ENCODE measurements at places on chromosomes 4 and X. TPM values are rescaled to one million over a fixed set of nuclear protein-coding genes. Genes with fewer than 3 reads are reported as not detected.

The HMGB3 gene
- polyA plus RNA-seq = 12.2 TPM

The WDR17 gene
- 1.1 TPM for polyA plus RNA-seq

The GAGE12J gene
- not detected for polyA plus RNA-seq

The BTC gene
- not detected for polyA plus RNA-seq

The DMRTC1 gene
- not detected for polyA plus RNA-seq

The HELQ gene
- polyA plus RNA-seq = 7.2 TPM

The DCLK2 gene
- polyA plus RNA-seq = 10.1 TPM

- DNase-seq = no peak
Observed at GRCh38 chr4:168501407-168501806, 4.6 kb downstream of the PALLD start.

GRCh38 chr4:13032936-13033335 is 451.2 kb downstream of the RAB28 start:
- DNase-seq = no peak

- no peak for DNase-seq
Observed at GRCh38 chr4:168188754-168189153, 96.4 kb downstream of the ANXA10 start.

GRCh38 chr4:6435010-6435409 is 37.4 kb downstream of the PPP2R2C start:
- no peak for DNase-seq

DNA sequence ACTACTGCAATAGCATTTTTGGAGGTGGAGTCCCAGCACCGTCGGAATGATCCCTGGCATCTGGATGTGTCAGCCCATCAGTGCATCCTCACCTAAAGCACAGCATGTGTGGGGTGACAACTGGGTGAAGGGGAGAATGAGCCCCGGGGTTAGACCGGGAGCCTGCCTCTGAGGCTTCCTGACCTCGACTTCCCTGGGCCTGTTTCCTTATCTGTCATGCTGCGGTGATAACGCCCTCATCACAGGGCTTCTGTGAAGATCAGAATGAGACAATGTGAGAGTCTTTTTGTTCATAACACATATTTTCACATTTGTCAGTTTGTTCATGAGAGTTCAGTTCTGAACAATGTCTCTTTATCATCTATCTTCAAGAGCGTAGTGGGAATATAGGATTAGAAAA is 31.1 kb upstream of the PDLIM3 start:
- no peak for DNase-seq

Measured in SK-N-SH (cell line).